ENCODE measurements at places on chromosomes 3 and 15. TPM values are rescaled to one million over a fixed set of nuclear protein-coding genes. Genes with fewer than 3 reads are reported as not detected.

ISLR gene
- total RNA-seq = not detected

DNA sequence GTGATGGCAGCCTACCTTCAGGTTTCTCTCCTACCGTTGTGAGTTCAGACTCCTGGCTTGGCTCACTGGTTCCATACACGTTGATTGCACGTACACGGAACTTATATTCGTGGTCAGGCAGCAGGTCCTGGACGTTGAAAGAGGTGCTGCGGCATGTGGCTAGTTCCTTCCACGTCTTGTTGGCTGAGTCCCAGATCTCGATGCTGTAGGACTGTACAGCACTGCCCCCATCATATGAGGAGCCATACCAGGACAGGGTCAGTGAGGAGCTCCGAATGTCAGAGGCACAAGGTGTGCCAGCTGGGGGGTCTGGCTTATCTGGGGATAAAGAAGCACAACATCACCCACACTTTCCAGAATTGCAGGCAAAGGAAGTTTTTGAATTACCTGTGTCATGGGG lies 72.3 kb upstream of the HACD2 start:
- DNase-seq = no peak

- DNase-seq = peak; percentile 59
These were observed 4.6 kb downstream of the BCL6 start for GRCh38 chr3:187740421-187741399.

GRCh38 chr3:48012659-48013058 lies 3.6 kb downstream of the MAP4 start:
- DNase-seq = no peak

IGSF11 gene
- total RNA-seq = 0.66 TPM

DNA sequence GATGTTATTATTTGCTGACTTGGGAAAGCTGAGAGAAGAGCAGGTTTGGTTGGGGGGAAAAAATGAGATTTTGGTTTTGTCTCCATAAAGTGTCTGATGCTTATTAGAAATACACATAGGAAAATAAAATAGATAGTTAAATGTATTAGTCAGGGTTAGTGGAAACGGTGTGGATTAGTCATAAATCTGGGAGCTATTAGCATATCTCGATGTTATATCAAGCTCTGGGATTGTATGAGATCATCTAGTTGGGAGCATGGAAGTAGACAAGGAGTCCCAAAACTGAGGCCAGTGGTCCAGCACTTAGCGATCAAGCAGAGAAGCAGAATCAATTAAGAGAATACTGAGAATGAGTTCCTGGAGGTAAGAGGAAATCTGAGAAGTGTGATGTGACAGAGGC lies 845.5 kb downstream of the ROBO2 start:
- DNase-seq = peak; percentile 25

- no peak for DNase-seq
These were observed 15.7 kb upstream of the AEN start for GRCh38 chr15:88605189-88606069.

GRCh38 chr3:187914231-187914630 lies 169.0 kb upstream of the BCL6 start:
- DNase-seq = peak; percentile 89

SEMA7A gene
- 74.9 TPM for total RNA-seq

DNA sequence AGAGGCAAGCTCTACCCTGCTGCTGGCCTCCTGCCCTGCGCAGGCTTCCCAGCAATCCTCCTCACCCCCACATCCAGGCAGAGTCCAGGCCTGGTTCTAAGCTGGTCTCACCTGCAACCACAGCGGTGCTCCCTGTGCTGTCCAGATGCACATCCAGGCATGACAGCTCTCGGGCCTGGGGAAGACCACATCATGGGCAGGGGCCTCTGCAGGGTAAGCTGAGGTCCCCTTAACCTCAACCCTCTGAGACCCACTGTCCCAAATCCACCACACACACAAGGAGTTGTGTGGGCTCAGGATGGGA lies 10.8 kb downstream of the PLA2G4D start:
- no peak for DNase-seq

ITIH1 gene
- total RNA-seq = not detected

- no peak for DNase-seq
These were observed 222.3 kb upstream of the CDIN1 start for GRCh38 chr15:36356978-36357601.

GRCh38 chr3:126984391-126985131 lies 1.6 kb downstream of the PLXNA1 start:
- DNase-seq = no peak

DNA sequence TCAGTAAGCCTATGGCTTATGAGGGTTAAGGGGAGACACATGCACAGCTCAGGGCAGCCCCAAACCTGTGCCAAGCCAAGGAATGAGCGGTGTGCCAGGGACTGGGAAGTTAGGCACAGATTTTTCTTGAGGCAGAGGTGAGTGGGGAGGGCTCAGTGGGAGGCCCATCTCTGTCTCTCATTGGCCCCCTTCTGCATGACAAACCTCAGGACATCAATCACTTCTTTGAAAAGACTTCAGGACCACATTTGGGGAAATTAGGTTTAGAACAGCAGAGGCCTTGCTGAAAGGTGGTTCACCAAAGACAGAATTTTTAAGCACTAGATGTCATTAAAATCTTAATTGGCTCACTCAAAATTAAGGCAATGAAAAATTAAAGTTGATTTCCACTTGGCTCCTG lies 57.2 kb downstream of the RAB11A start:
- no peak for DNase-seq

GRCh38 chr15:51536965-51537574 lies 85.5 kb downstream of the DMXL2 start:
- peak; percentile 33 for DNase-seq

HAUS2 gene
- 44.1 TPM for total RNA-seq

ACAN gene
- total RNA-seq = not detected

DNA sequence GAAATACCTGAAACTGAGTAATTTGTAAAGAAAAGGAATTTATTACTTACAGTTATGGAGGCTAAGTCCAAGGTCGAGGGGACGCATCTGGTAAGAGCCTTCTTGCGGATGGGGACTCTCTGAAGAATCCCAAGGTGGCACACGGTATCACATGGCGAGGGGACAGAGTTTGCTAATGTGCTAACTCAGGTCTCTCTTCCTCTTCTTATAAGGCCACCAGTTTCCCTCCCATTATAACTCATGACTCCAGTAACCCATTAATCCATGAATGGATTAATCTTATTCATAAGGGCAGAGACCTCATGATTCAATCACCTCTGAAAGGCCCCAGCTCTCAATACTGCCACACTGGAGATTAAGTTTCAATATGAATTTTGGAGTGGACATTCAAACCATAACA lies 15.7 kb downstream of the ZBED2 start:
- DNase-seq = no peak

GOLGA6A gene
- not detected for total RNA-seq

GRCh38 chr15:59180945-59181600 lies 25.6 kb upstream of the LDHAL6B start:
- DNase-seq = no peak

DNA sequence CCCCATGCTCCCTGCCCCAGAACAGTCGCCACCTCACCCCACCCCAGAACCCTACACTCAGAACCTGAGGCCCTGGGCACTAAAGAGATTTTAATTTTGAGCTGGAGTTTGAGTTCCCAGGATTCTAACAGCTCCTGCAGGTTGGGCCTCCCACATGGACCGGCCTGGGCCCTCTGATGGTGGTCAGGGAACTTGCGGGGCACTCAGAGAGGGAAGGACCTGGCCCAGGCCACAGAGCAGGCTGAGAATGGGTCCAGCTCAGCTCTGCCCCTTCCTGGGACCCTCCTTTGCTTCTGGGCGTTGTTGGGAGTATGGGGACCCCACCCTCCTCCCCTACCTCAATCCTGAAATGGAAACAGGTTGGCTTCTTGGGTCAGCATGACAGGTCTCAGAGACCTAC lies 1.1 kb upstream of the SEMA3G start:
- DNase-seq = no peak

GRCh38 chr15:68518046-68518445 lies 60.7 kb upstream of the CORO2B start:
- DNase-seq = no peak

All from PC-3 (cell line).